ENCODE measurements at places on chromosomes 7 and 10.

- no peak for DNase-seq
Observed at GRCh38 chr7:140621401-140622021, 19.1 kb downstream of the DENND2A start.

DNA sequence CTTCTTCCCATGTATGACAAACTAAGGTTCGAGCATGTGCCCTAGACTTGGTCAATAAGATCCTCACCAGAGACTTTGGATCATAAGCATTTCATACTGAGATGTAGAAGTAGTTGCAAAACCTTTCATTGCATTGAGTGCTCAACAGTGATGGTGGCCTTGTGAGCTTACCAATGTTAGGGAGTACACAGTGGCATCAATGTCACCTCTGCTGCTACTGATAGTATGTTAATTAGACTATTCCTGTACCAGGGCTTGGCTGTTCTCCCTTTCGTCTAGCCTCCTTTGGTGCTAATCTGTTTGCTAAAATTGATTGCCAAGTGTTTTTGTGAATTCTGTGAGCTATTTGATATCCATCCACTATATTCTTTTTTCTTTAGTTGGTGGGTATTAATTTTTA lies 264.5 kb upstream of the SEMA3C start:
- DNase-seq = no peak

DNA sequence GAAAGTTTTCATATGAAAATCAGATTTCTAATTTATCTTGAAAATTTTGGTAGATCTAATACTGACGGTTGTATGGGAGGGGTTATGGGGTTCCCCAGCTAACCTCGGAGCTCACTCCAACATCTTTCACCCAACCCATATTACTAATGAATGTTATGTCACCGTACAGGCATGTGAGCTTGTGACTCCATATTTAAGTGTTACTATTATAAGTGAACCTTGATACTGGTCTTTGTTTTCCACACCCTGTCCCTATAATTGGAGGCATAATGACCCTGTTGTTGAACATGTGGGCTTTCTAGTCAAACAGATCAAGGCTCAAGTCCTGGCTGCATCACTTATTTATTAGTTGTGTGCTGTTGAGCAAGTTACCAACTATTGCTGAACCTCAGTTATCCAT lies 27.2 kb downstream of the WDFY4 start:
- DNase-seq = no peak

DNA sequence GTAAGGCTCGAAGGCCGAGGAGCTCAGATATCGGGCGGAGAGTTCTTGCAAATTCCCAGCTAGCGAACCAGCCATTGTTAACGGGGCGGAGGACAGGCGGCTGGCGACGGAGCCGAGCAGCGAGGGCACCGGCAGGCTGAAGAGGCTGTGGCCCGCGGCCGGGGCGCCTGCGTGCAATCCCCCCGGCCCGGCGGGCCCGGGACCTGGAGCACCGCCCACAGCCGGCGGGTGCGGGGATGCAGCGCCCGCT lies 4.1 kb downstream of the VAX1 start:
- DNase-seq = no peak

DNA sequence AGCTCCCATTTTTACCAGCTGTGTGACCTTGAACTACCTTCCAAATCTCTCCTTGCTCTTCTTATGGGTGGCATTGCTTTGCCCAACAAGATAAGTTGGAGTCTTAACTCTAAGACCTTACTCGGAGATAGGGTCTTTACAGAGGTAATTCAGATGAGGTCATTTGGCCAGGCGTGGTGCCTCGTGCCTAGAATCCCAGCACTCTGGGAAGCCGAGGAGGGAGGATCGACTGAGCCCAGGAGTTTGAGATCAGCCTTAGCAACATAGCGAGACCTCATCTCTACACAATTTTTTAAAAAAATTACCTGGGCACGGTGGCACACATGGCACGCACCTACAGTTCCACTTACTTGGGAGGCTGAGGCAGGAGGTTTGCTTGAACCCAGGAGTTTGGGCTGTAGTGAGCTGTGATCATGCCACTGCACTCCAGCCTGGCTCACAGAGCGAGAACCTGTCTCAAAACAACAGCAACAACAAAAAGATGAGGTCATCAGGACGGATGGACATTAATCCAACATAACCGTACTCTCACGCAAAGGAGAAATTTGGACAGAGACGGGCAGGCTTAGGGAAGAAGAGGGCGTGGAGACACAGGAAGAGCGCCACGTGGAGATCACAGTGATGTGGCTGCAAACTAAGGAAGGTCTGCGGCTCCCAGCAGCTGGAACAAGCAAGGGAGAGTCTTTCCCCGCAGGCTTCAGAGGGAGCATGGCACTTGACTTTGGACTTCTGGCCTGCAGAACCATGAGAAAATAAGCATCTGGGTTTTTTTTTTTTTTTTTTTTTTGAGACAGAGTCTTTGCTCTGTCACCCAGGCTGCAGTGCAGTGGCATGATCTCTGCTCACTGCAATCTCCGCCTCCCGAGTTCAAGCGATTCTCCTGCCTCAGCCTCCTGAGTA lies 122.3 kb upstream of the CARD11 start:
- no peak for DNase-seq

- DNase-seq = no peak
Observed at GRCh38 chr10:77770868-77771175, 133.2 kb upstream of the KCNMA1 start.

DNA sequence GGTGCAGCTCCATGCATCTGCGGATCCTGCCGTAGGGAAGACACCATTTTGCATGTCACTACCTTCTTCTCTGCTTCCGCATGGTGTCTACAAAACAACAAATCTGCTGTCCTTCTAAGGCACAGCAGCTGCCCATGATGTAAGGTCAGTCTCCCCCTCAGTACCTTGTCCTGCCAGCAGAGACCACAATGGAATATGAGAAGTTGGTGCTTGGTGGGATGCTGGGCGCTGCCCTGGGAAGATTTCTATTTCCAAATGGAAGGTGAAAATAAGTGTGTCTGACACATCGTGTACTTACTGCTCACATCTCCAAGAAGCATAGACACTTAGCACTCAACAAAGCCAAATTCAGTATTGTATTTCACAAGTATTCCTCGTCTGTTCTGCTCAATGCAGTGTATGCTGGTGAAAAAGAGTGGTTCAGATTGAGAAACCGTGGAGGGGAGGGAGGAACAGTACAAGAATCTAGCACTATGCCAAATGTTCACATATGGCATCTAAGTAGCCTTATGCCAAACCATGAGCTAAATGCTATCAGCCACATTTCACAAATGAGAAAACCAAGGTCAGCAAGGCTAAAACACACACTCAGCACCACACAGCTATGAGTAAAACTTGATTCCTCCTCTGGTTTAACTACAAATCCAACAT lies 95.0 kb downstream of the GRB10 start:
- no peak for DNase-seq

DNA sequence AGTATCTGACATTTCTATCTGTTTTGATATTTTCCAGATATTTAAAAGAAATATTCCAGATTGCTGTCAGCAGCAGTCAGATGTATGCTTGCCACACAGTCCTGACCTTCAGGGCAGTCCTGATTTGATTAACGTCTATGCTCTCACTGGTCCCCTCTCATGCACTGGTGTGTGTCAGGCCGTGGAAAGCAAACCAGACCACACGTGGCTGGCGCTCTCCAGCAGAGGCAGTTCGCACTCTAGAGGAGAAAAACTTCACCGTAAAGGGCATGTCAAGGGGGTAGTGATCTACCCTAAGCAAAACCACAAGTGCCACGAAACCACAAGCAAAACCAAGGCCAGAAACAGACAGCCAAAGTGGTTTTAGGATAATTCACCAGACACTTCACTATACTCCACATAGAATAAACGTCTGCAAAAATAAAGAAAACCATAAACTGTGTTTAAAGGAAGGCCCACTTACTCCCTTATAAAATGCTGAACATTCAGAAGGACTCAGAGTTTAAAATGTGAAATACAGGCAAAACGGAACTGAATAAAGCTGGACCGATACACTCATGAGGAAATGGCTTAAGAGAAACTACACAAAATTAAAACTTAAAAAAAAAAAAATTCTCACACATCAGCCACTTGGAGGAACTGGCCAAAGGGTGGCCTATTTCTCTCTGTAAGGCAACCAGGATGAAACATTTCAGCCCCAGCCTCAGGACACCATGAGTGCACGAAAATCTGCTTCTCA lies 26.4 kb downstream of the PARP12 start:
- DNase-seq = no peak

Measured in NCI-H1436 (cell line).